ENCODE measurements at places on chromosomes 5 and 9.

DNA sequence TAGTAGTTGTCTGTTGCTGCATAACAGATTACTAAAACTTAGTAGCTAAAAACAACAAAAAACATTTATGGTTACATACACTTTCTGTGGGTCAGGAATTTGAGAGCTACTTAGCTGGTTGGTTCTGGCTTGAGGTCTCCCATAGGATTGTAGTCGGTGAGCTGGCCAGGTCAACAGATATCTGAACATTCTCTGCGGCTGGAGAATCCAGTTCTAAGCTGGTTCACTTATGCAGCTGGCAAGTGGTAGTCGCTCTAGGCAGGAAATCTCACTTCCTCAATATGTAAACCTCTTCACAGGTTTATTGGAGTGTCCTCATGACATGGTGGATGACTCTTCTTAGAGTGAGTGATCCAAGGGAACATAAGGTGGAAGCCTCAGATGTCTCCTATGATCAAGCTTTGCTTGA, 65.7 kb upstream of the TNFAIP8 start:
- no peak for DNase-seq

- no peak for DNase-seq
Observed at GRCh38 chr9:27117489-27118135, 8.6 kb downstream of the TEK start.

DNA sequence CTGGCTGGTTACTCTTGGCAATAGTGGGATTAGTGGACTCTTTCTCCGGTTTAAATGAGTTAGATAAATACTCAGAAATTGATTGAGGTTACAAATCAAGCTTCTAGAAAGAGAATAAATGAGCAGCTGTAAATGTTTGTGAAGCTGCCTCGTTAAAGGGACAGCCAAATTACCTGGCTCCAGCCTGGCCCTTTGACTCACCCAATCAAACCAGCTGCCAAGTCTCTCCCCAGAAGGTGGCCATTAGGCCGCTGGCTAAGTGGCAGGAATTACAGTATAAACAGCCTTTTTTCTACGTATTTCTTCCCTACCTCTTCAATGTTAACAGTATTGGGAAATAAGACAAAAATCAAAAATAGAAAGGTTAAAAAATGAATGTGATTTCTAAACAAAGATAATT, 46.0 kb upstream of the SRFBP1 start:
- DNase-seq = no peak

GRCh38 chr5:128667152-128667551, 129.1 kb upstream of the FBN2 start:
- DNase-seq = peak; percentile 34

DNA sequence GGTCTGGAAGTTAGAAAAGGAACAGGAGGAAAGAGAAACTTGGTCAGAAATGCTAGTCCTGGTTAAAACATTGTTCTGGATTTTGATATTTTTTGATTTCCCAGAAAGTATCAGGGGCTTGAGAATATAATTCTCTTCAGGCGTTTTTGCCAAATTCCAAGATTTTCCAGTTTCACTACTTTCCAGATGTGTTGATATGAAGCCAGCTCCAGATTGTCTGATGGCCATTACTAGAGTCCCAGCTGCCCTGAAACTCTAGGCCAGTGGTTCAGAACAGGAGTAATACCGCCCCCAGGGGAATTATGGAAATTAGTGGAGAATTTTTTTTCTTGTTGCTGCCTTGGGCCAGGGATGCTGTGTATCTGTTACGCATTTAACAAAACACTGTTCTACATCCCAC, 88.6 kb downstream of the KCNN2 start:
- DNase-seq = peak; percentile 81

DNA sequence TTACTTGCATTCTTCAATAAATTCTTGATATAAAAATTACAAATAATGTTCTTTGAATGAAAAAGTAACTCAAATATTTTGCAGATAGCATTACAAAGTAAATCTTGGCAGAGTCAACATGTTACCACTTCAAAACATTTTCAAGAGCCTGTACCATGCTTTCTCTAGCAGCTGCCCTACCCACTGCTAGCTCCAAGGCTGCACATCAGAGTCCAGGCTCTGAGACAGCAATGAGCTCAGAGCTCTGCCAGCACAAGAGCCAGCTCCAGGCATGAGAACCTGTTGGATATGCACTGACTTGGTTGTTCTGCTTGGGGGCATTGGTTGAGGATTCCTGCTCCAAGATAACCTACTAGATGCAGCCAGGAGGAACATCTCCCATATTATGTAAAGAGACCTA, 211.3 kb upstream of the HAPLN1 start:
- DNase-seq = no peak

GRCh38 chr9:89529243-89530035, 31.5 kb upstream of the SEMA4D start:
- DNase-seq = no peak

- no peak for DNase-seq
Observed at GRCh38 chr5:154165886-154166285, 24.6 kb upstream of the GALNT10 start.

DNA sequence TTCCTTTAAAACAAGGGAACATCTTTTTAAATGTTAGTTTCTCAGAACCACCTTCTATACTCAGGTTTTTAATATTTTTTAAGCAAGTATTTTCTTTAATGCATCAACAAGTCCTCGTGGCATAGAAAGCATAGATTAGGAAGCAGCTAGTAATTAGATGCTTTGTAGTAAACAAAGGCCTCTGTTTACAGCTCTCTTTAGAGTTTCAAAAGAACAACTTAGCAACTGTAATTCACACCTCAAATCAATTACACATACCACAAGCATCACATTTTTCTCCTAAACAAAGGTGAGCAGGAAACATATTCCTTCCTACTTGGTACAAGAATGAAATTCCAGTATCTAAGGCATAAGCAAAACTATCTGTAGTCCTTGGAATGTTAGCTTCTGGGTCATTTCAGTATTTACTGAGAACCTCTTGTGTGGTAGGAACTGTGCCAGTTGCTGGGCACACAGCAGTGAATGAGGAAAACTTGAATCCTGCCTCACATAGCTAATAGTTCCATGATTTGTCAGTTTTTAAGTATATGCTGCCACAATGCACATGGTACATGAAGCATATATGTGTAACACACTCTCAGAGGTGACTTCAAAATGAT, 249.1 kb downstream of the CEMIP2 start:
- no peak for DNase-seq
